AML-193 (cell line): ENCODE measurements at places on chromosomes 2 and 18.

GRCh38 chr2:69652206-69652605 lies 8.7 kb upstream of the AAK1 start:
- DNase-seq, result no peak

GRCh38 chr2:153487448-153487847 lies 8.9 kb upstream of the RPRM start:
- no peak for DNase-seq

DNA sequence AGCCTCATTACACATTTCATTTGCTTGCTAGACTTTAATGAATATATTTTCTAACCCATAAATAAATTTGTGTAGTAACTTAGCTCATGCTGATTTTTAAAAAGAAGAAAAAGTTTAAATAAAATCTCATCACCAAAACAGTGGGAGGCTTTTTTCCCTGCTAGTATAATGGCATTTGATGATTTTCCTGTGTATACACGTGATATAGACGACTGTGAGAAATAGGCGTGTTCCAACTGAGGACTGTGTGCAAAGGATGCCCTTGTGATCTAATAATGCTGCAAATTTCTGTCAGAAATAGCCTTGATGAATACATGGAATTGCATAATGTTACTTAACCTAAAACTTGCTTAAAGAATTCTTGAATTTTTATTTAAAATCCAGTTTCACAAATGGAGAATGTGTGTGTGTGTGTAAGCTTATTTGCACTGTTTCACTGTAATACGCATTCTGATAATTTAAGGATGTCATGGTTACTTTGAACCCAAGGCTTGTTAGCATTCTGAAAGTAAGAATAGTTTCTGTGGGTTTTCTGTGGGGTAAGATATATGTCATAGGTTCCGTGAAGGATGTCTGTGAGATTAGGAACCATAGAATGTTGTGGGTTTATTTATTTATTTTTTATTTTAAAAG lies 178.0 kb downstream of the DLGAP1 start:
- DNase-seq, result no peak

DNA sequence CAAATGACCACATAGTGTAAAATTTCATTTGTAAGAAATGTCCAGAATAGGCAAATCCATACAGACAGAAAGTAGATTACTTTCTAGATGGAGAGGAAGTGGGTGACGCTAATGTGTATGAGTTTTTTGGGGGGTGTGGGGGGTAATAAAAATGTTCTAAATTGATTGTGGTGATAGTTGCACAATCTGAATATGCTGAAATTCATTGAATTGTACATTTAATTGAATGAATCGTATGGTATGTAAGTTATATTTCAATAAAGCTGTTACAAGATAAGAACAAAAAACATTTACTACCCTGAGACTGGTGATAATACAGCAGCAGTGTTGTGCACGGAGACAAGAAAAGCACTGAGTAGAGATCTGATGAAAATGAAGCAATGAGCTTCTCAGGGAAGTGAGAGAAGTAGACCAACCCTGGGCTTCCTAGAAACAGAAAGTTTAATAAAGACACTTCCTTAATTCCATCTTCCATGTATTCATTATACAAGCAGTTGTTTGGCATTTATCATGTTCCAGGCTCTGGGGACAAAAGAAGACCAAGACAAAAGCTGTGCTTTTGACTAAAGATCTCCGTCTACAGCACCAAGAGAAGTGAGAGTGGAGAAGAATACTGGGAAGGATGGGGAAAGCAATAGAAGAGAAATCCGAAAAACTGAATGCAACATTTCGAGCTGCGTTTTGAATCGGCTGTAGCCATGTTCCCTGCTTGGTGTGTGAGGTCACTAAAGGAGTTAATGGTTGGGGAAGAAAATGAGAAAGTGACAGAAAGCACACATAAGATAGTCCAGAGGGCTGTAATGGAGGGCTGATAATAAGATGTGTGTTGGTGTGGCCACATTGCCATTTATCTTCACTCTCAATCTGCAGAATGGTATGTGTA lies 1.8 kb upstream of the PDE11A start:
- no peak for DNase-seq

- DNase-seq, result no peak
These were observed 85.6 kb downstream of the CD8B2 start for GRCh38 chr2:106572541-106573450.

DNA sequence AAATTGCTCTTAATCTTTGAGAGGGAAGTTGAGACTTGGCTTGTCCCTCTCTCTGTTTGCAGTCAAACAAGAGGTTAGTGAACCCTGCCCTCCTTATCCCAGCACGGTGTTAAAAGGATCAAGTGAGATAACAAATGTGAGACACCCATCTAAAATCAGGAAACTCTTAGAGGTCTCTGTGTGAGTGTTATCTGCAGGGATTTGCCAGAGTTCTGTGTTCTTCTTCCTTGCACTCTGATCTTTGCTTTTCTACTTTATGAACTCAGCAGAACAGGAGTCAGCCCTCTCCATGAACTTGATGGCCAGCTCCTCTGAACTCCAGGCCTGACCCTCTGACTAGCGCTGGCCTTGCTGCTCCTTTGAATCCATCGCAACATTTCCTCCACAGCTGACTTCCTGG lies 123.8 kb downstream of the NCKAP5 start:
- no peak for DNase-seq
